Foreskin keratinocyte (primary cell): ENCODE measurements at places on chromosomes 11 and 22.
A peak's percentile ranks its signal among the peaks of the same experiment; 100 is the strongest.

- DNase-seq: peak; percentile 13
Observed at GRCh38 chr22:36144886-36145541, 15.5 kb downstream of the APOL3 start.

DNA sequence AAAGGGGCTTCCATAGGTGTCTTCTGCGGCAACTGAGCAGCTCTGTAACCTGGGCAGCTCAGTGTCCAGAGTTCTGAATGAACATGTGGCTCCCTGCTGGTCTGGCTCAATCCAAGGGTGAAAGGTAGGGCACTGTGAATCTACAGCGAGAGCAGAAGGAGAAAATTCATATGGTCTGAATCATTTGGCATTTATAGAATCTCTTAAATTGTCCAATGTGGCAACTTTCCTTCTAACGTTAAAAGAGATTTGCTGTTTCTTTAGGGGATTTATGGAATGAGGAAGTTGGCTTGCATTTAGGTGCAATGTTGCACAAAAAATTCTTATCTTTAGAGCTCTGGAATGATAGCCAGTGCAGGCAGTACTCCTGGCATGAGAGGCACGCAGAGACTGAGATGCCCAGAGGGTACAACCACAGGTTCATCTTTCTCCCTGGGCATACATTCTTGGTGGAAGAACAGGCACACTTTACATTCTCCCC lies 17.0 kb downstream of the ATXN10 start:
- peak; percentile 89 for DNase-seq

GRCh38 chr11:5507933-5508305 lies 1.8 kb downstream of the UBQLN3 start:
- DNase-seq: no peak

DNA sequence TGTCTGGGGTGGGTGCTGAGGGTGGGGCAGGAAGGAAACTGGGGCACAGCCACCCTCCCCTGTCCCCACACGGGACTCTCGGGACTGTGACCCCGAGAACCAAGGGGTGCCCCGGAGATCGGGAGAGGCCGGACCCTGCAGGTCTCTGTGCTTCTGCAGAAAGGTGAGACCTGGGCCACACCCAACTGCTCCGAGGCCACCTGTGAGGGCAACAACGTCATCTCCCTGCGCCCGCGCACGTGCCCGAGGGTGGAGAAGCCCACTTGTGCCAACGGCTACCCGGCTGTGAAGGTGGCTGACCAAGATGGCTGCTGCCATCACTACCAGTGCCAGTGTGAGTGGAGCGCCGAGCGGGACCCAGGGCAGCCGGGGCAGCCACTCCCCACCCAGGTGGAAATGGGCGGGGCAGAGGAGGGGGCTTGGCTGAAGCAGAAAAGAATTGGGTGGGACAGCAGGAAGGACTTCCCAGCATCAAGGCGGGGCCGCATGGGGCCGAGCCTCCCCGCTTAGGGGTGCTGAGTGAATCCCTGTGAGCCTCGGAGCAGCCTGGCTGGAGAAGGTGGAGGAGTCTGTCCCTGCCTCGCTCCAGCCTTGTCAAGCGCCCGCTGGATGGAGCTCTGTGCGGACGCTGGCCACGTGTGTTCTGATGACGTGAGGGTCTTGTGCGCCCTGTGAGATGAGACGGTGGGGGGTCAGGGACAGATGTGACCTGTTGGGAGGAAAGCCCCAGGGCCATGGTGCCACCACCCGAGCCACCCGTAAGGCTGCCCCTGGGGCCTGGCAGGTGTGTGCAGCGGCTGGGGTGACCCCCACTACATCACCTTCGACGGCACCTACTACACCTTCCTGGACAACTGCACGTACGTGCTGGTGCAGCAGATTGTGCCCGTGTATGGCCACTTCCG lies 29.3 kb upstream of the MUC5B start:
- no peak for DNase-seq

GRCh38 chr11:100687054-100687629 lies at the start of gene ARHGAP42:
TSS of gene ARHGAP42 (plus strand) at chr11:100687288. CDS start at chr11:100687679, 391 bp downstream.
- peak; percentile 50 for DNase-seq

GRCh38 chr11:16225623-16226022 lies 130.7 kb downstream of the SOX6 start:
- DNase-seq: no peak

DNA sequence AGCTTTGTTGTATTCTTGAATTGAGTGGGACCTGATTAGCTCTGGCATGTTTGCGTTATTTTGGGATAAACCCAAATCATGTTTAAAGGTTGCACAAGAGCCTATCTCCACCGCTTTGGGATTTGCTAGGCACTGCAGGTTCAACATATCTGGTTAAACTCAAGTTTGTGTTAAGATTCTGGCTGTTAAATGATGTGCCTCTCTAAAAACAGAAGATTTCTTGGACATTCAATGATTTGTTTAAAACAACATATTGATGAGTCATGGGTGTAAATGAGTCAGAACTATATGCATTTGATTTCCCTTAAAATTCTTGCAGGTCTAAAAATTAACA lies 67.4 kb downstream of the AMOTL1 start:
- DNase-seq: no peak

GRCh38 chr11:67542971-67543370 lies 19.7 kb upstream of the CABP2 start:
- no peak for DNase-seq
